ENCODE measurements at places on chromosomes 7 and 10. TPM values are rescaled to one million over a fixed set of nuclear protein-coding genes. Genes with fewer than 3 reads are reported as not detected.

DNA sequence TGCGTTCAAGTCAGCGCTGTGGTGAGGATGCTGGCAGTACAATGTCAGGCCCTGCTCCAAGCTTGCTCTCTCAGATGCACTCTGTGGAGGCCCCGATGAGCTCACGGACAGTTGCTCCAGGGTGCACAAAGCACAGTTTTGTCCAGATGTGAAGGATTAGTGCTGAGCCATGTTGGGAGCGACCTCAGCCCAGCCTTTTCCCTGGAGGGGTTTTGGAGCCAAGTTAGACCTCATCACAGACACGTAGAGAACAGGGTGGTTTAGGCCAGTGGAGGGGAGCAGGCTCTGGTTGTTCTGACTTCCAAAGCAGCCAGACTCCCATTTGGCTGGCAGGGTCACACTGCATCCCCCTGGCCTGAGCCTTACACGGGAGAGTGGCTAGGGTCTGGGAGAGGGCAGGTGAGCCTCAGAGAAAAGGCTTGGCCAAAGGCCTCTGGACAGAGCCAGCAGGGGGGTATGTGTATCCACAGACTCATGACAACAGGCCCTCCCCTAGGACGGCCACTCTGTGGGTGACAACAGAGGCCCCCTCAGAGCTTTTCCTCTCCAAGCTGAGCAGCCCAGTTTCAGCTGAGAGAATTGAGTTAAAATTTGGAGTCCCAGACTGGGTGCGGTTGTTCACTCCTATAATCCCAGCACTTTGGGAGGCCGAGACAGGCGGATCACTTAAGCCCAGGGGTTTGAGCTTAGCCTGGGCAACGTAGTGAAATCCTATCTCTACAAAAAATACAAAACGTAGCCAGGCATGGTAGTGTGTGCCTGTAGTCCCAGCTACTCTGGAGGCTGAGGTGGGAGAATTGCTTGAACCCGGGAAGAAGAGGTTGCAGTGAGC lies 4.7 kb downstream of the PLAC9 start:
- DNase-seq = peak; percentile 86

DNA sequence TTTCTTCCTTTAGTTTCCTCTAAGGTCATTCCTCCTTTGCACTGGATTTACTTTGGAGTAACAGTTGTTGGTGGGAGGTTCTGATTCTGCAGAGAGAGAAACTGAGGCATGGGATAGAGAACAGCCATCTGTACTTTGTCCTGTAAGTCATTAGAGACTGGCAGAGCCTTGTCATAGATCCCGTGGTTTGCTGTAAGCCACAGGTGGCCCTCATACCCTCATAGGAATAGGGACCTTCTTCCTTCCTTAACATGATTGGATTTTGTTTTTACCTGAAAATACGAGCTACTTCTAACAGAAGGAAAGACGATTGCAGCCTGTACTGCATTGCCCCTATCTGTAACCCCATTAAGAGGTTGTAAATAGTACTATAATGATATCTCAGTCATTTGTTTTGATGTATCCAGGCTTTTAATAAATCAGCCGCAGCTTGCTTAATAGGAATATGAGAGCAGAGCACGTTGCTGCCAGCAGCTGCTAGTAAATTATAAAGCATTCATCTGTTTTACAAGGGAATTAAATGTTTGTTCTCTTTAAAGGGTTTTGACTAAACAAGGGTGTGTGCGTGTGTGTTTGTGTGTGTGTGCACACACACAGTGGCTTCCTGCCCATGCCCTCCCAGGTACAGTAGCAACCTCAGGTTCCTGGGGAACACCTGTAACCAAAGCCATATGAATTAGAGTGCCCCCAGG lies 249.8 kb downstream of the AUTS2 start:
- DNase-seq = no peak

GRCh38 chr7:52691257-52691656 lies 344.2 kb upstream of the POM121L12 start:
- DNase-seq = no peak

The CNNM1 gene
- polyA plus RNA-seq = 1.0 TPM

DNA sequence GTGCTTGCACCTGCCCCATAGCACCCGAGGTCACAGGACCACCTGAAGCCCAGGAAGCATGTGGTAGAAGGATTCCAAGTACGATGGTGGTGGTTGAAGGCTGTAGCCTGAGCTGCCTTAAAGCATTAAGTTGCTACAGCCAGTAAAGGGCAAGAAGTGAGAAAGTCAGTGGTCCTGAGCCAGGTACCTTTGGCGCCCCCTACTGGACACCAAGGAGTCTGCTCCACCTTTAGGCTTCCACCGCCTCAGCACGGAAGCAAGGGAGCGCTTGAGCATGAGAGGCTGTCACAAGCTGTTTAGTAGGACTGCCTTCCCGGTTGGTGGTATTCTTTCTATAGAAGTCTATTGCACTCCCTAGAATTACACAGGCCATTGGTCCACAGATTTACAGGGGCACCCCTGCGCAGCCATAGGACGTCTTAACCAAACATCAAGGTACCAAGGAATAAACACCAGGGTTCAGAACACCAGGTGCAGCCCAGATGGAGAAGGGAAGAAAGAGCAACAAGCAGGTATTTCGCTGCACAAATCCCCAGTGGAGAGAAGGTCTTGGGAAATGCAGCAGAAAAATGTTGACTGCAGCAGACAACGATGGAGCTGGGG lies 2.2 kb downstream of the CRTAC1 start:
- DNase-seq = peak; percentile 40

GRCh38 chr7:146926841-146927240 lies 810.2 kb downstream of the CNTNAP2 start:
- DNase-seq = no peak

GRCh38 chr7:136741941-136742340 lies 126.5 kb upstream of the CHRM2 start:
- peak; percentile 9 for DNase-seq

- no peak for DNase-seq
Measured at GRCh38 chr10:73803680-73804286, 7.6 kb downstream of the NDST2 start.

DNA sequence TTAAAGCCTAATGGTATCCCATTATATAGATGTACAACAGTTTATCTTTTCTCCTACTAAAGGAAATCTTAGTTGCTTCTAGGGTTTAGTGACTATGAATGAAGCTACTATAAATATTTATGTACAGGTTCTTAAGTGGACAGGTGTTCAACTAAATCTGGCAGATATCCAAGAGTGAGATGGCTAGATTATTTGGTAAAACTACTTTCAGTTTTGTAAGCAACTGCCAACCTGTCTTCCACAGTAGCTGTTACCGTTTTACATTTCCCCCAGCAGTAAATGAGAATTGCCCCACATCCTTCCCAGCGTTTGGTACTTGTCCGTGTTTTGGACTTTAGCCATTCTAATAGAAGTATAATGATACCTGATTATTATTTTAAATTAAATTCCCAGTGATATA lies 144.9 kb upstream of the MAGI2 start:
- no peak for DNase-seq

DNA sequence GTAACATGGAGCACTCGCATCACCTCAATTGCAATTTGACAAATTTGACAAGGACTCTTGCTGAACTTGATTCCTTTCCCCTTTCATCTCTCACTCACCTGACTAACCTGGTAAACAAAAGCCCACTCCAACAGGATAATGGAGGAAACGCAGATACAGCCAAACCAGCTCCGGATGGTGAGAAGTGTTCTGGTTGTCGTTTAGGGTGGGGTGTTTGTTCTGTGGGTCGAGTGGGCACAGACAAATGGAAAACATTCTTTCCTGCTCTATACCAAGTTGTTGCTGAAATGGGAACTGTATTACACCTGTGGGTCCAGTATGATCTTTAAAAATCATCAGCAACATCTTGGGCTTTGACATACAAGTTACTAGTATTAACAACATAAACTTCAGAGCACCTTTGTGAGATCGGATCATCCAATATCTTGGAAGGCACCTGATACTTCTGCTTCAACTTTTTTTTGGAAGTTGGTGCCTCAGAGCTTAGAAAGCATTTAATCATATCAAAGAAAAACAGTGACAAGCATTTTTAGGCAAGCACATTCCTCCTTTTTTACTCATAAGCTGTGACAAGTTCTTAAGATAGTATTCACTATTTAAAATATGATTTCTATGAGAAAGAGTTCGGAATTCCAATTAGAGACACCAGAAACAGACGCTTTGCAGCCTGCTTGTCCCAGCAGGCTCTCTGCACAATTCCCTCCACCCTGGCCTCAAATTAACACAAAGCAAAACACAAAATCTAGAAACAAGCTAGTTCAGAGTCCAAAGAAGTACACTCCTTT lies 58.1 kb downstream of the CCDC186 start:
- DNase-seq = no peak

The DCLRE1C gene
- 7.6 TPM for polyA plus RNA-seq
